ENCODE measurements at places on chromosomes 3 and 15.

DNA sequence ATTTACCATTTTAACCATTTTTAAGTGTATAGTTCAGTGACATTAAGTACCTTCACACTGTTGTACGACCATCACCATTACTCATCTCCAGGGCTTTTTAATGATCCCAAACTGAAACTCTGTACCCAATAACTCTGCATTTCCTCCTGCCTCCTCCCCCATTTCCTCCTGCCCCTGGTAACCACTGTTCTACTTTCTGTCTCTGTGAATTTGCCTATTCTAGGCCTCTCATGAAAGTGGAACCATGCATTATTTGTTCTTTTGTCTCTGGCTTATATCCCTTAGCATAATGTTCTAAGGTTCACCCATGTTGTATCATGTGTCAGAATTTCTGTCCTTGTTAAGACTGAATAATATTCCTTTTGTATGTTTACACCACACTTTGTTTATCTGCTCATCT, 154.2 kb downstream of the MECOM start:
- DNase-seq, result no peak

- no peak for DNase-seq
Measured at GRCh38 chr15:58981808-58982475, 5.5 kb upstream of the RNF111 start.

GRCh38 chr15:70504988-70505387, 258.4 kb downstream of the UACA start:
- no peak for DNase-seq

GRCh38 chr15:87744815-87745214, 511.7 kb downstream of the NTRK3 start:
- DNase-seq, result no peak

- no peak for DNase-seq
Measured at GRCh38 chr3:46851364-46852333, 11.6 kb downstream of the MYL3 start.

Data from activated CD4-positive, alpha-beta T cell treated with anti-CD3 and anti-CD28 coated beads, Interleukin-2, amount 50 U/mL, for 4 hours (primary cell).